Activated CD4-positive, alpha-beta T cell treated with anti-CD3 and anti-CD28 coated beads, Interleukin-2, amount 50 U/mL, for 16 hours (primary cell): ENCODE measurements at places on chromosomes 7 and 10.

GRCh38 chr7:154431045-154431444, 378.8 kb downstream of the DPP6 start:
- DNase-seq = no peak

- DNase-seq = no peak
Measured at GRCh38 chr7:40499718-40500117, 364.9 kb downstream of the SUGCT start.

GRCh38 chr10:62335326-62335725, 38.8 kb upstream of the ZNF365 start:
- DNase-seq = no peak

- DNase-seq = no peak
Measured at GRCh38 chr7:27647489-27647888, 15.2 kb downstream of the HIBADH start.

- DNase-seq = no peak
Measured at GRCh38 chr7:46366526-46366925, 445.5 kb upstream of the IGFBP3 start.

GRCh38 chr10:131226446-131227162, 84.9 kb downstream of the TCERG1L start:
- DNase-seq = no peak

- no peak for DNase-seq
Measured at GRCh38 chr10:23060918-23061317, 34.5 kb upstream of the MSRB2 start.

DNA sequence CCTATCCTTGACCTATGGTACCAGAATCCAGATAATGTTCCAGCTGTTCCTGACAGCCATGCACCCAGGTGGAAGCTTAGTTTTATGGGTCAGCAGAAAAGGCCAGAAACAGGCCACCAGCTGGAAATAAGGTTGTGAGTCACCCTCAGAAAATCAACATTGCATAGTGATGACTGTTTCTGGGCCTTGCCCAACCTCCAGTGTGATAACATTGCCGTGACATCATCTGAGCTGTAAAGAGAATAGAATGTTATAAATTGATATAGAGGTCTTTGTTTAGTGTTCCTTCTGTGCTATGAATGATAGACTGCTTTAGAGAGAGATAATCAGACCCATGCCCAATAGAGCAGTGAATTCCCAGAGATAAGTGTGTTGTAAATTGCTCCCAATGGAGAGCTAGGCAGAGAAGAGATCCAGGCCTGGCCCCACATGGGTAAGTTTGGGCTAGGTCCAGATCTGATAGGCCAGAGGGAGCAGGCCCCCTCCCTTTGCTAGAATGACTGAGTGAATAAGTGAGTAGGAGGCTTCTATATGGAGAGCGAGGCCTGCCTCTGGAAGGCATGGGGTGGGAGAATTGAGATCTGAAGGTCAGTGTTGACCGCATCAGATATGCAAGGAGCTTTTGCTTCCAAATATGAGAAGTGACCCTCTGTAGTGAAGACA, 14.2 kb upstream of the HPS1 start:
- DNase-seq = no peak

GRCh38 chr7:44099669-44100068, 4.5 kb upstream of the AEBP1 start:
- no peak for DNase-seq

- no peak for DNase-seq
Measured at GRCh38 chr7:77467408-77467807, 51.3 kb upstream of the GSAP start.

- DNase-seq = no peak
Measured at GRCh38 chr7:3712841-3713240, 411.8 kb downstream of the SDK1 start.

GRCh38 chr7:541661-542060, 22.0 kb upstream of the PDGFA start:
- DNase-seq = no peak

GRCh38 chr10:75398692-75399460, 2.7 kb downstream of the ZNF503 start:
- no peak for DNase-seq

- DNase-seq = no peak
Measured at GRCh38 chr10:123911866-123912265, 20.3 kb upstream of the CPXM2 start.

GRCh38 chr7:129768614-129769399, 157.3 kb downstream of the NRF1 start:
- DNase-seq = no peak

GRCh38 chr10:117165538-117166417, 27.7 kb upstream of the VAX1 start:
- DNase-seq = peak; percentile 20

- DNase-seq = no peak
Measured at GRCh38 chr7:128053023-128053422, 21.8 kb upstream of the LRRC4 start.
